ENCODE measurements at places on chromosomes 6 and 20. TPM values are rescaled to one million over a fixed set of nuclear protein-coding genes. Genes with fewer than 3 reads are reported as not detected.

Gene PERP
- 78.2 TPM for total RNA-seq

Gene SLC35D3
- 0.14 TPM for total RNA-seq

Gene CRISP3
- total RNA-seq = not detected

Gene TENT5A
- total RNA-seq = 0.68 TPM

Gene COL9A3
- total RNA-seq = 0.96 TPM

Gene CCDC28A
- 11.8 TPM for total RNA-seq

Gene WFDC11
- total RNA-seq = not detected

Gene UNC5CL
- total RNA-seq = 0.47 TPM

Gene ABCF1
- total RNA-seq = 54.0 TPM

Gene PSORS1C1
- total RNA-seq = 4.2 TPM

Gene OR2J3
- total RNA-seq = not detected

Gene CLVS2
- 0.25 TPM for total RNA-seq

Gene KCNQ5
- total RNA-seq = 1.5 TPM

Gene BTN1A1
- total RNA-seq = not detected

Gene TRAPPC3L
- total RNA-seq = not detected

Gene NR2E1
- not detected for total RNA-seq

Measured in A549 treated with Mapracorat at 1 μM for 4 hours (cell line).